ENCODE measurements at places on chromosomes 5 and 9.

GRCh38 chr5:35860686-35861085 lies 4.0 kb downstream of the IL7R start:
- no peak for DNase-seq

DNA sequence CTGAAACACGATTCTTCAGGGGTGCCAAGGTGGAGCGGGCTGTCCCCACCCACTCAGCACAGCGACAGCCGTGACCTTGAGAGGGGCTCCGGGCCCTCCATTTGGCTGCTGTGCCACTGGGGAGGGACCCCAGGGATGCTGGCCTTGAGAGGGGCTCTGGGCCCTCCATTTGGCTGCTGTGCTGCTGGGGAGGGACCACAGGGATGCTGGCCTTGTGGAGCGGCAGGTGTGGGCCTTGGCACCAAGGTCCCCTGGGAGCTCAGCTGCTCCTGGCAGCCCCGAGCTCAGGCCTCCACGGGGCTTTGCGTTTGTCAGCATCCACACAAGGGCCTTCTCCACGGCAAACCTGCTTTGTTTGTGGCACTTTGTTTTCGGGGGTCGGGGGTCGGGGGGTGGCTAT lies 137.6 kb upstream of the LPCAT1 start:
- DNase-seq: no peak

DNA sequence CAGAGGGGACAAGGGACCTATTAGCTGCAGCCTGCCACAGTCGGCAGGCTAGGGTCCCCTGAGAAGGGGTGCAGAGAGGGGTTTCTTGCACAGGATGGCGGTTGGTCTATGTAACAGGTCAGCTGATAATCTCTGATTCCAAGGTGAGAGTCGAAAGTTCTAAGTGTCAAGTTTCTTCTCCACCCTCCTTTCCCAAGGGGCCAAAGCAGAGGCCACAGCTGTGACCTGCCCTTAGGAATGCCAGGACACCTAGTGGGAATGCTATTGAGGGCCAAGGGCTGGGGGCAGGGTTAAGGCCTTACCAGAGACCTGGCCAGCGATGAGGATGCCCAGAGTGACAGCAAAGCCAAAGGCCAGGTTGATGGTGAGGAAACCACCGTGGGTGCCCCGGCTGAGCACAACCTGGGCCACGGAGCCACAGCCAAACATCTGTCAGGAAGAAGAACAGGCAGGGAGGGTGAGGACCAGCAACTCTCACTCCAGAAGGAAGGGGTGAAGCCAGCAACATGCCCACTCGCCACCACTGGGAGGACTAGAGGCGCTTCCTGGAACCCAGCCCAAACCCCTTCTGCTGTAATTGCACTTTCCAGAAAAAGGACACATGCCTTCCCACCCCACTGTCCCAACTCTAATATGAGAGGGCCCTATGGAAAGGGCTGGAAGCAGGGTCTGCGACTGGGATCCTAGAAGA lies 3.8 kb downstream of the AQP3 start:
- DNase-seq: no peak

DNA sequence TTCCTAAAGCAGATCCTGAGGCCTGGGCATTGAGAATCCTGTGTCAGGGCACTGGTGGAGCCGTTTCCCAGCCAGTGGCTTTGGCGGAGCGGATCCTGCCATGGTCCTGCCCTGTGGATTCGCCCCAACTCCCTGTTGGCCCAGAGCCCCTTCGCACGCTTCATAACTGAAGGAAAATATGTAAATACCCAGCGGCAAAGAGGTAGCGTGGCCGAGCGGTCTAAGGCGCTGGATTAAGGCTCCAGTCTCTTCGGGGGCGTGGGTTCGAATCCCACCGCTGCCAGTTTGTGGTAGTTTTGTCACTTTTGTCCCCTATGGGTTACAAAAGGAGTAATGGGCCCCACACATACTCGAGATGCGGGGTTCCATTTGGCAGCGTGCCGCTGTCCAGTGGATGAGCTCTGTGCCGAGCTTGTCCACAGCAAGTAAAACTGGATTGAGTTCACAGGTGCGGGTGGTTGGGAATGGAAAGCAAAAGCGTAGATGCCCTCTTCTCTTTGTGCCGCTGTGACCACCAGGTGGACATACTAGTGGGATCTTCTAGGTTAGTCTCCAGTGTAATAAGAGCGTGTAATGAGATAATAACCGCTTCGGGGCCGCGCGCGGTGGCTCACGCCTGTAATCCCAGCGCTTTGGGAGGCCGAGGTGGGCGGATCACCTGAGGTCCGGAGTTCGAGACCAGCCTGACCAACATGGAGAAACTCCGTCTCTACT lies 17.3 kb downstream of the TRIM7 start:
- DNase-seq: no peak

DNA sequence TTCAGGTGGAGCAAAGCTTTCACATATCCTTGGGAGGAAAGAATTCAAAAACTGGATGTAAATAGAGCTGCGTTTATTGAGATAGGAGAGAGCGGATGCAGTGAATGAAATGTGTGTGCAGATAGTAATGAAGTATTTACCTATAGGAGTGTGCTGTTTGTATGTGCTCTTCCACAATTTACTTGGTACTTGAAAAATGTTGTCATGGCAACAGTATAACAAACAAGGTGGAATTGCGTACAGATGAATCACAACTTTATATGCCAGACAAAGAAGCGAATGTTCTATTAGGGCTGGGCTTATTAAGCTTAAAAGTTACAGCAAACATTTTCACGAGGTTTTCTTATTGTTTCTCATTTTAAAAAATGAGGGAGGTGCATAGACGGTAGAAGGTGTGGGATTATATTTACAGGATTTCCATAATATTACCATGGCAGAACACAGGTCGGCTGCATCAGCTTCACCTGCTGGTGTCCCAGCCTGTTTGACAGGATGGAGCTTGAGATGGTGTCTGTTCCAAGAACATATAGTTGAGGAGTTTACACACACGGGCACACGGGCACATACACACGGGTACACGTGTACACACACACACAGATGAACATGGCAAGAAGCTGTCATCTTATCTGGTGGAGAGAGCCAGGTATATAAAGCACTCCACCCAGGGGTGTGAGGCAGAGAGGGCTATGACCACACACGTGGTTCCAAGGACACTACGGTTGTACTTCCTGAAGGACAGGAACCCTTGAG lies 155.7 kb downstream of the RMI1 start:
- no peak for DNase-seq

DNA sequence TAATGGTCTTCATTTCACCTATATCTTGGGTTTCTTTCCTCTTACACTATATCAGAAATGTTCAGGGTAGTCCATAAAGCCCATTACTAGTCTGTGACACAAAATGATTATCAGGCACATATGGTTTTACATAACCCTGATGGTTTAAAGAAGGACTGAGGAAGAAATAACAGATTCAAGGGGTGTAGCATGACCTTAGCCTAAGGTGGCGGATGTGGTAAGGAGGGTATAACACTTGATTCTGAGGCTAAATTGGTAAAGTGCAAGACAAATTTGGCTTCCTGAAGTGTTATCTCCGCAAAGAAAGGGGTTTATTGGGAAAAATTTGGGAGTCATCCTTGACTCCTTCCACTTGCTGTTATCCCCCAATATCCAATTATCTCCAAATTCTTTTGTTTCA lies 388.2 kb upstream of the RPS23 start:
- DNase-seq: no peak

DNA sequence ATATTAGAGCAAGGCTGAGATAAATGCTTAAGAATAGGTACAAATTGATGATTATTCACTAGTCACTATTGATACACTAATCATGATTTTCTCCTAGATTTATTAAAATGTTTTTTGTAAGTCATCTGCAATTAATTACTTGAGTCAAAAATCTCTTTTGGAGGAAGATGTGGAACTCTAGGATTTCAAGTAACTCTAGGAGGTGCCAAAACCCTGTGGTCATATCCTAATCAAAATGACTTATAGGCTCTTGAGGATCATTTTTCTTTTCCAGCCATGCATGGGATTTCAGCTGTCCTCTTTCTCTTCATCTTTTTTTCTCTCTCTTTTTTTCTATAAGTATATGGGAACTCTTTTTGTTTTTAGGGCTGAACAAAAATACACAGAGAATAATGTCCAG lies 141.8 kb upstream of the CD180 start:
- DNase-seq: no peak

- peak; percentile 39 for DNase-seq
Observed at GRCh38 chr5:102666164-102666946, 88.8 kb upstream of the PAM start.

GRCh38 chr5:127227881-127228280 lies 62.7 kb upstream of the MEGF10 start:
- DNase-seq: no peak

GRCh38 chr5:117326997-117327396 lies 752.4 kb upstream of the SEMA6A start:
- no peak for DNase-seq

DNA sequence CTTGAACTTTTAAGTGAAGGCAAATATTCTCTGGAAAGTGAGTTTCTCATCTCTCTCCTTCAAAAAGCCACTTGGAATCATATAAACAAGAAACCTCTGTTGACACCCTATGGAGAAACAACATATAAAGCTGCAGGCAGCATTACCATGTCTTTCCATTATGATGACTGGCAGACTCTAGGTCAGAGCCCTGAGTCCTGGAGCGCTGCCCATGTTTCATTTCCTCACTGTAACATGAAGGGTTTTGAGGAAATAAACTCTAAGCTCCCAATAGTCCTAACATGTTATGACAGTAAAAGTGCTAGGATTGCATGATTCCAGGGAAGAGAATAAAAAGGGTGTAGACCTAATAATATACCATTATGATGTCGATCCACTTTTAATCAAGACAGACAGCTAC lies 220.6 kb downstream of the CTNND2 start:
- no peak for DNase-seq

- DNase-seq: no peak
Observed at GRCh38 chr5:158375531-158375930, 516.6 kb upstream of the CLINT1 start.

DNA sequence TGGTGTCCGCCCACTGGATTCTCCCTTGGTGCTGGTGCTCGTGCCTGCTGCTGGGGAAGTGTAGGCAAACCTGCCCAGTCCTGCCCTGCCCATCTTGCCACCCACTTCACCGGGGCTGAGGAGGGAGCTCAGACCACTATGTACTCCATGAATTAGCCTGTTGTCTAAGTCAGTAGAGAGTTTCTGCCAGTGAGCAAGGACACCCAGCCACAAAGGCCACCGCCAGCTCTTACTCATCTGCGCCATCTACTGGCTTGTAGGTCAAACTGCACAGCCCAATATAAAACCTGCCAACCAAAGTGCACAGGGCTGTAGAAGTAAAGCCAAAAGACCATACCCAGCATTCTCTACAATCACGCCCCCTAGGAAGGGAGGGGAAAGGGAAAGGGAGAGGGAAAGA lies 102.3 kb downstream of the GLIS3 start:
- no peak for DNase-seq

DNA sequence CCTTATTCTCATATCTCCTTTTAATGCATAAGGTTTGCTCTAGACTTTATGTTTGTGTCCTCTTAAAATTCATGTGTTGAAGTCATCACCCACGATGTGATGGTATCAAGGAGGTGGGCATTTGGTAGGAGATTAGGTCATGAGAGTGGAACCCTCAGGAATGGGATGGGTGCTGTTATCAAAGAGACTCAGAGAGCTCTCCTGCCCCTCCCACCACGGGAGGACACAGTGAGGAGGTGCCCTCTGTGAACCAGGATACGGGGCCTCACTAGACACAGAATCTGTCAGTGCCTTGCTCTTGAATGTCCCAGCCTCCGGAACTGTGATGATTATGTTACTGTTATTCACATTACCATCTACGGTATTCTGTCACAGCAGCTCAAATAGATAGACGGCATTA lies 359.0 kb downstream of the IRX1 start:
- DNase-seq: no peak

- no peak for DNase-seq
Observed at GRCh38 chr5:55104036-55104772, 1.8 kb downstream of the GZMA start.

- no peak for DNase-seq
Observed at GRCh38 chr5:2182020-2182419, 299.3 kb upstream of the IRX4 start.

GRCh38 chr5:54329731-54330709 lies 19.6 kb upstream of the ARL15 start:
- no peak for DNase-seq

DNA sequence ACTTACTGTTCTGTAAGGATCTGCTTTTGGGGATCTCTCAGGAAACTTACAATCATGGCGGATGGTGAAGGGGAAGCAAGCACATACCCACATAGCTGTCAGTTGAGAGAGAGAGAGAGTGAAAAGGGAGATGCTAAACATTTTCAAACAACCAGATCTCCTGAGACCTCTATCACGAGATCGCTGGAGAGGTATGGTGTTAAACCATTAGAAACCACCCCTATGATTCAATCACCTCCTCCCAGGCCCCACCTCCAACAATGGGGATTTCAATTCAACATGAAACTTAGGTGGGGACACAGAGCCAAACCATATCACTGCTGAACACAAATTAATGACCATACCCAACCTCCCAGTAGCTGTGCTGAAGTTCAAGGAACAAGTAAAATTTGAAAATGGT lies 48.2 kb upstream of the PRDM9 start:
- no peak for DNase-seq

GRCh38 chr5:153866176-153866575 lies 172.5 kb downstream of the FAM114A2 start:
- DNase-seq: no peak

GRCh38 chr5:79954620-79955019 lies 36.4 kb downstream of the MTX3 start:
- DNase-seq: no peak

- no peak for DNase-seq
Observed at GRCh38 chr5:9513827-9514226, 32.0 kb downstream of the SEMA5A start.

- no peak for DNase-seq
Observed at GRCh38 chr9:35845824-35846771, 17.1 kb downstream of the TMEM8B start.

GRCh38 chr5:119395080-119395836 lies 39.4 kb downstream of the TNFAIP8 start:
- no peak for DNase-seq

GRCh38 chr5:51732304-51732703 lies 349.1 kb downstream of the ISL1 start:
- DNase-seq: no peak

DNA sequence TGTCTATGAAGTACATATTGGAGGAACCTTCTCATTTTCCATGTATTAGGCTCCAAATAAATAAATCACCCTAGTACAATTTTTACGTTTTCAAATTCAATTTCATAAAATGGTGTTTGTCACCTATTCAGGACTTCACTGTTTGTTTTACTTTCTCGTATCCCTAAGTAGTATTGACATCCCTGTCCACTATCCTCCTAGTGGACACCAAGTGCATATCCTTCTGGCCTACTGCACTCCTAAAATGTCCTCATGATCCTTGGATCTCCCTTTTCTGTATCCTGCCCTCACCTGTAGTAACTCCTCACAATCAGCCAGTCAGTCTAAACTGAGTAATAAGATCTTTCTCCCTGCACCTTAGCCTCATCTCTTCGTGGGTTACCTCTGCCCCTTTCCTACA lies 539.9 kb downstream of the DMRTA1 start:
- DNase-seq: no peak

- DNase-seq: no peak
Observed at GRCh38 chr5:68345582-68345981, 130.0 kb downstream of the PIK3R1 start.

- no peak for DNase-seq
Observed at GRCh38 chr9:135492886-135493669, 7.4 kb upstream of the MRPS2 start.
